Right lung (tissue), 10 donors: ENCODE measurements at places on chromosomes 4 and X.

- DNase-seq, result no peak
Measured at GRCh38 chrX:16148896-16149295, 18.4 kb upstream of the MAGEB17 start.

DNA sequence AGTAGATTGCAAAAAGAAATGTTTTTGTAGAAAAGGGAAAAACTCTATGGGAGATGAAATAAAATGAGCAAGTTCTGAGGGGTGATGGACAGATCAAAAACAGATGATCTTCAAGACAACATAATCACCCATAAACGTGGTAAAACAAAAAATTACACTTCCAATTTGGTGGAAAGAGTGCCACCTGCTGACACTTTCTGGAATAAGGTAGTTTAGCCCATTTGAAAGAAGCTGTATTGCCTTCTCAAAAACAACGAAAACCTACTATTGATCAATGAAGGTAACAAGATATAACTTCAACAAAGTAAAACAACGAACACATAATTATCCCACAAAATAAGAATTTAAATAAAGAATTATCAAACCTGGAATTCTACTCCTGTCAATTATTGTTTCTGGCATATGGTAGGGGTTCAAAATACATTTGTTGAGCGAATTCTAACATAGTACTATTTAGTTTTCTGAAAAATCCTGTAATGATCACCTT is 2.5 kb downstream of the COQ2 start:
- DNase-seq, result peak; percentile 36

DNA sequence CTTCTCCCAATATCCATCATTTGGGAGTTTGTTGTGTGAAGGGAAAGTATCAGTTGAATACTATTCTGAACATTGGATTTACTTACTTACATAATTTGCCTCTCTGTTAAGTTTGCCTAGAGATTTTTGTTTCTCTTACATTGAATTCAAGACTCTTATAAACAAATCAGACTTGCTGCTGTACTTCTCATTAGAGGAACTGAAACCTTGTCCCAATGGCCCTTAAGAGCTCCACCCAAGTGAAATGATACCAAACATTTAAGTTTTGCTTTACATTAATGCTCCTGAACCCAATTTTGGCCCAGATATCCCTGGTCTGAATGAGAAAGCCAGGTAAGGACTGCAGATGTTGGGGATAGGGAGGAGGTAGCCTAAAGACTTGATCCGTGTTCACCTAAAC is 32.0 kb downstream of the HAND2 start:
- no peak for DNase-seq

GRCh38 chr4:115152081-115152480 is 38.7 kb upstream of the NDST4 start:
- DNase-seq, result no peak

GRCh38 chr4:17812801-17813200 is 2.0 kb downstream of the NCAPG start:
- DNase-seq, result no peak

DNA sequence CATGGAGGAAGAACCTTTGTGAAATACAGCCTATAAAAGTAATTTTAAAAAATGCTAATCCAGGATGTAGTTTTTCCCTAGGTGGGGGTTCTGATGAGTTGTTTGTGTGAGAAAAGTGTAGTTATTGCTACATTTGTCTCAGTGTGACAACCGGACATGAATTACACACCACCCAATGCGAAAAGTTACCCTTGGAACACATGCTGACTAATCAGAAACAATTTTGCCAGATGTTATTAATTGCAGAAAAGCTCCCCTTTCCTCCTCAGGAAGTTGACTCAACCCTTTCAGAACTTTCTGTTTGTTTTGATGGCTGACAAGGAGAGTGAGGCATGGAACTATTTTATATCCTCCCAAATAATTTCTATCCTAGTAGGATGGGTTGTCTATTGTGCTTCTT is 38.1 kb upstream of the EDA2R start:
- DNase-seq, result no peak

- no peak for DNase-seq
Measured at GRCh38 chr4:138115053-138115452, 127.1 kb downstream of the SLC7A11 start.

GRCh38 chr4:136985683-136986082 is 546.6 kb downstream of the PCDH18 start:
- no peak for DNase-seq

GRCh38 chrX:53716328-53717088 is 30.0 kb upstream of the HUWE1 start:
- no peak for DNase-seq

DNA sequence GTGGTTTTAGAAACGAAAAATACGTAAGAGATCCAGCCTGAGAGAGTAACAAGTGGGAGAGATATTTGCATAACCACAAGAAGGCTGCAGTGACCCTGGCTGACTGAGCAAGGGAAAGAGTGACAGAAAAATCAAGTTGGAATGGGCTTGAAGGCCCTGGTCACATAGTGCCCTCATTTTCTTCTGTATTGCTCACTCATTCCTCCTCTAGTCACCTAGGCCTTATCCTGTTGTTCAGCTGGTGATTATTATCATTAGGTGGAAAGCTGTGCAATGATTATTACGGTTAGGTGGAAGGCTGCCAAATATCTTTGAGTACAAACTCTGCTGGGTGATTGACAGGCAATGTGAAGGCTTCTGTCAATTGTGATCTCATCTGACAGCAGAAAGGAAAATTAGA is 2384.1 kb downstream of the PCDH7 start:
- no peak for DNase-seq

DNA sequence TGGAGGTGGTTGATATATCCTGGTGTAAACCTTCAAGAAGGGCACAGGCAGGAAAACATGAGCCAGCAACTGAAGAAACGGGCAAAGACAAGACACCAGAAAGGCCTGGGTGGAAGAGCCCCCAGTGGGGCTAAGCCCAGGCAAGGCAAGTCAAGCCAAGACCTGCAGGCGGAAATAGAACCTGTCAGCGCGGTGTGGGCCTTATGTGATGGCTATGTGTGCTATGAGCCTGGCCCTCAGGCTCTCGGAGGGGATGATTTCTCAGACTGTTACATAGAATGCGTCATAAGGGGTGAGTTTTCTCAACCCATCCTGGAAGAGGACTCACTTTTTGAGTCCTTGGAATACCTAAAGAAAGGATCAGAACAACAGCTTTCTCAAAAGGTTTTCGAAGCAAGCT is 7.2 kb downstream of the ZFP42 start:
- no peak for DNase-seq

DNA sequence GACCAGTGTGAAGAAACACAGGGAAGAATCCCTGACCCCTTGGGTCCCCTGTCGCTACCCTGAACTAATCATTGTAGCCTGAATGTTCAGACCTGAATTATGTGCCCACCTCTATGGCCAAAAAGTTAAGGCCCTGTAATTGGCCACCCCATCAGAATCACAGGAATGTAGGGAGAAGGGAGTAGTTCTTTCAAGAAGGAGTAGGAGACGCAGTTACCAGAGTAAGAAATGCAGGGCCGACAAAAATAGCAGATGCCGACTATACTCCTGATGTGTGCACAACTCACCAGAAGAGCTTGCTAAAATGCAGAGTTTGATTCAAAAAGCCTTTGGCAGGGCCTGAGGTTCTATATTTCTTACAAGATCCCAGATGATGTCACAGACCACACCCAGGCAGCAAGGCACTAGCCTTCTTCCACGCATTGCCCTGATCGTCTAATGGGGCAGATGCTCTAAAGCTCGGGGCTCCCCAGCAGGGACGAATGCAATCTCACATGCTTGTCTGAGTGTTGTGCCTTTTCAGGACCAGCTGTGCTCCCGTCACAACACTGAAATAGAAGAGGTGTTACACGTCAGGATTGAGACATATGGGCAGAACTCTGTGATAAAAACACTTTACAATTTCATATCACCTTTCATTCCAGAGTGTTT is 161.0 kb upstream of the FAM241A start:
- DNase-seq, result no peak

GRCh38 chr4:53321151-53321983 is 44.5 kb downstream of the SCFD2 start:
- peak; percentile 8 for DNase-seq

DNA sequence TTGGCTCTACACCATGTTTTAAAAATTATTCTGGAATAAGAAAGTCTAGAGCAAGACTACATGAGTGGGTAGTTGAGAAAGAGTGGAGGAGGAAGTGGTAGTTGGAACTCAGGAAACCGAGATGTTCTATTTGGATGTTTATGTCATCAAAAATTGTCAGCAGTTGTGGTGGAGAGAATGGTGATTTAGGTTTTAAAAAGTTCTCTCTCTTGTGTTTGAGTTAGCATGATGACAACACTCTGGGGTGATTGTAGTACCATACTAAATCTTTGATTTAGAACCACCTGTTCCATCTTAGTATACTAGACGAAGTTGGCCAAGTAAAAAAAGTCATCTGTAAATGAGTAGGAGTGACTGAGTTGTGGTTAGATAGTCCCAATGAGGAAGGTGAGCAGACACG is 40.7 kb downstream of the KLHL2 start:
- DNase-seq, result no peak

DNA sequence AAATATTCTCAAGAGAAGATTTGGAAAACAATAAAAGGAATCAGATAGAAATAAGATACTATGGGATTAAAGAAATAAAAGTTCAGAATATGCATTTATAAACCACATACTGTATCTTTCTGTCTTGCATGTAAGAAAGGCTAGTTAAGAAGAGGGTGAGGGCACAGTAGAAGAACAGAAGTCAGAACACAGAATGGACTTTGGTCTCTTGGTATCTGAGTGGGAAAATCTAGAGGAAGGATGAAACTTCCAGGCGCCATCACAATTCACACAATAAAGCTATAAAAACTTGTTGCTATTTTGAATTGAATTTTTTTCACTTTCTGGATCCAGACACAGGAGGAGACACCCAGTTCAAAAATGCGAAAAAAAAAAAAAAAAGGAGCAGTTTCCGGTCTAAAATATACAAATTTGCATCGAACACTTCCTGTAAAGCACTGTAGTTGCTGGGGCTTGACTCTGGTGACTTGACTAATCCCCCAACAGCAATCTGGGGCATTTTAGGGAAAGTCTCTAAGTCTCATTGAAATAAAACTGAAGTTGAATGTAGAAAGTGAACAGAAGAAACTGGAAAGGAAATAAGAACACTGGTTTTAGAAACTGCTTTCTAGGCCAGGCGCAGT is 8.1 kb upstream of the NAAA start:
- DNase-seq, result no peak

- DNase-seq, result no peak
Measured at GRCh38 chrX:12421918-12422317, 283.6 kb downstream of the FRMPD4 start.

- DNase-seq, result peak; percentile 43
Measured at GRCh38 chr4:81786063-81786763, 314.5 kb upstream of the RASGEF1B start.

DNA sequence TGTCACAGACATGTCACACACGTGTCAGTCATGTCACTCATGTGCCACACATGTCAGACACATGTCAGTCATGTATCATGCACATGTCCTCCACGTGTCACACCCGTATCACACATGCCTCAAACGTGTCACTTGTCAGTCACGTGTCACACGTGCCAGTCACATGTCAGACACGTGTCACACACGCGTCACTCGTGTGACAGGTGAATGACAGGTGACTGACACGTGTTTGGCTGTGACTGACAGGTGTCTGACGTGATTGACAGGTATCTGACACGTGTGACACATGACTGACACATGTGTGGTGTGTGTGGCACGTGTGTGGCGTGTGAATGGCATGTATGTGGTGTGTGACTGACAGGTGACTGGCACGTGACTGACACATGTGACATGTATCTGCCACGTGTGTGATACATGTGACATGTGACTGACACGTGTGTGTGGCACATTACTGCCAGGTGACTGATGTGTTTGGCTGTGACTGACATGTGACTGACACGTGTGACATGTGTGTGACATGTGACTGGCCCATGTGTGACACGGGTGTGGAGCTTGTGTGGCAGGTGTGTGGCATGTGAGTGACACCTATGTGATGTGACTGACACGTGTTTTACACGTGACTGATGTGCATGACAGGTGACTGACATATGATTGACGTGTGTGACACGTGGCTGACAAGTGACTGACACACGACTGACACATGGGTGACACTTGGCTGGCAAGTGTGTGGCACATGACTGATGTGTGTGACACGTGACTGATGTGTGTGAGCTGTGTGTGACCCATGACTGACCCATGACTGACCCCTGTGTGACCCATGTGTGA is 90.7 kb upstream of the GPC3 start:
- DNase-seq, result no peak

GRCh38 chr4:7458477-7458876 is 23.7 kb upstream of the PSAPL1 start:
- no peak for DNase-seq

- no peak for DNase-seq
Measured at GRCh38 chr4:134463771-134464170, 262.2 kb upstream of the PABPC4L start.

DNA sequence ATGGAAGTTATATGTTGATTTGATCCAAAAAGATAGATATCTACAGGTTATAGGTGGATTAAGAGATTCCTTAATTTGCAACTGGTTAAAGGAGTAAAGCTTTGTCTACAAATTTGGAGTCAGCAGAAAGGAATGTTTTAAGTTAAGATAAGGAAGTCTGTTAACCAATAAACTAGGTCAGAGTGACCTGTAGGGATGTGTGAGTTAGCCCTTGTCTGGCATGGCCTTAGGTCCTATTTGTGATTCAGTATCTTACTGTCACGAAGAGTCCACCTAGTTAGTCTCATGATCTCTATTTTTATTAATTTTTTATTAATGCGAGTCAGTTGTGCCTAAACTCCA is 230.8 kb downstream of the INPP4B start:
- DNase-seq, result no peak

- DNase-seq, result no peak
Measured at GRCh38 chrX:107429090-107429489, 20.4 kb upstream of the FRMPD3 start.

GRCh38 chr4:88352062-88352740 is 26.5 kb upstream of the HERC6 start:
- no peak for DNase-seq

DNA sequence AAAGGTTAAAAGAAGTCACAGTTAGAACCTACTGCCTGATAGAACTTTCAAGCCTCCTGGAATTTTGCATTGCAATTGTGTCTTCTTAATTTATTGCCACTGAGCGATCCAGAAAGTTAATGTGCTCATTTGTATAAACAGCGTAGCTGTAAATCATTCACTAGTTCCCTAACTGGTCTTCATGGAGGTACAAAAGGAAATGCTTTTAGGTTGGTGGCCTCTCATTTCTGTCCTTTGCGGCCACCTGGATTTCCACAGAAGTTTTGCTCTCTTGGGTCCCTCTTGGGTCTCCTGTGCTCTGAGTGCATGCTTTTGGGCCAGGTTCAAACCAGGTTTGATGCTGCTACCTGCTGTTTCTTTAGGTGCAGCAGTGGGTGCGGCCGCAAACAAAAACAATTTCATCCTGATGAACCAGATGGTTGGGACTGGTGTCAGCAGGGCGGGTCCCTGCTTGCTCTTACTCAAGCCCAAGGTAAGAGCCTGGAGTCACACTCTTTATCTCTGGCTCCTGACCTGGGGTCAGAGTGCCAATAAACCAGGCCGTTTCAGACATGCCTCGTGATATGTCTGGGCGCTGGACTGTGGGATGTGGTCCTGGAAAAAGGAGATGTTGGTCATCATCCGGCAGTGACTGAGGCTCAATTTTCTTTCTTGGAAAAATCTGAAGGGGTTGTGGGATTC is 270.1 kb downstream of the PTTG2 start:
- DNase-seq, result no peak

- no peak for DNase-seq
Measured at GRCh38 chrX:66698273-66699204, 59.7 kb upstream of the EDA2R start.
